Inflammatory macrophage treated with lipopolysaccharide for 1 hour (primary cell): ENCODE measurements at places on chromosomes 16 and 17.

- DNase-seq, result no peak
These were observed 24.9 kb downstream of the BAHCC1 start for GRCh38 chr17:81419886-81420768.

DNA sequence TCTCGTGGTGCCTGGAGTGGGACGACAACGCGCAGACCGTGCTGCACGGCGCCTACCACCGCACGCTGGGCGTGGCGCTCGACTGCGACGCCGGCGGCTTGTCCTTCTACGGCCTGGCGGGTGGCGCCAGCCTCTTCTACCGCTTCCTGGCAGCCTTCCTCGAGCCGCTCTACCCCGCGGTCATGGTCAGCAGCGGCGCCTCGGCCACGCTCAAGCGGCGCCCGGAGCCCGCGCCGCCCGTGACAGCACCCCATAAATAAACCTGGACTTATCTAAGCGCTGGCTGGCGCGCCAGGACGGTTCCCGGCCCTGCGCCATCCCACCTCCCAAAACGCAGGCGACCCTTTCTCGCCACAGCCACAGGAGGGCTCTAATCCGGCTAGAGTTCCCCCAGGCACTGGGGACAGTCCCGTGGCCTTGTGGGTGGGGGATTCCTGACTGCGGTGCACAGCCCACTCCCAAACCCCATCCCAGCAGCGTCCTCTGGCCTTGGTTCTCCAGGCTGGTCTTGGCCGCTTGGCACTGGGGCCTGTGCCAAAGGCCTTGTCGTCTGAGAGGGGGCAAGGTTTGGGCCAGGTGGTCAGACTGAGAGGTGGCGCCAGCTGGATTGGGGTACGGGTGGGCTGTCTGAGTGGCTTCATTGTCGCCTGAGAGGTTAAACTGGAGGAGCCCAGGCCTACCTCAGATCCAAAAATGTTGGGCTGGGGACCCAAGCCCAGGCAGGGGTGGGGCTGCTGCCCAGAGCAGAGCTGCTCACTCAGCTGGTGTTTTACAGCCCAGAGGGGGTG lies 10.1 kb upstream of the SLC16A5 start:
- peak; percentile 58 for DNase-seq

GRCh38 chr16:48105976-48106375 lies 49.8 kb downstream of the ABCC12 start:
- DNase-seq, result no peak

DNA sequence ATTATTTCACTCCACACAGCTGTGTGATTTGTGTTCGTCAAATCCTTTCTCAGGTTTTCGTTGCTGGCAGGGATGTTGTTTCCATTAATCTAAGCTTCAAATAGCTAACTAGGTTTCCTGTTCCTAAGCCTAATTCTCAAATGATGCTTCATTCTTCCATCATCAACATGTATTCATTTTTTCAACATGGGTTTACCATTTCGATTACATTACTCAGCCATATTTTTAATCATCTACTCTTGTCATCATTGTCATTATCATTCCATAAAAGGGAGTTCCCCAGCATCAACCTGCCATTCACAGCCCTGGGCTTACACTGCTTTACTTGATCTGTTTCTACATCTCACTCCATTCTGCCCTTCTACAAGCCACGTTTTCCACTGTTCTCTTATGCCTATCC lies 33.3 kb upstream of the ANKFN1 start:
- no peak for DNase-seq

GRCh38 chr17:5661491-5662125 lies 77.3 kb upstream of the NLRP1 start:
- DNase-seq, result no peak

- peak; percentile 56 for DNase-seq
These were observed 888 bp downstream of the ACSM5 start for GRCh38 chr16:20410121-20410723.

GRCh38 chr17:72338847-72339790 lies 218.3 kb downstream of the SOX9 start:
- no peak for DNase-seq

DNA sequence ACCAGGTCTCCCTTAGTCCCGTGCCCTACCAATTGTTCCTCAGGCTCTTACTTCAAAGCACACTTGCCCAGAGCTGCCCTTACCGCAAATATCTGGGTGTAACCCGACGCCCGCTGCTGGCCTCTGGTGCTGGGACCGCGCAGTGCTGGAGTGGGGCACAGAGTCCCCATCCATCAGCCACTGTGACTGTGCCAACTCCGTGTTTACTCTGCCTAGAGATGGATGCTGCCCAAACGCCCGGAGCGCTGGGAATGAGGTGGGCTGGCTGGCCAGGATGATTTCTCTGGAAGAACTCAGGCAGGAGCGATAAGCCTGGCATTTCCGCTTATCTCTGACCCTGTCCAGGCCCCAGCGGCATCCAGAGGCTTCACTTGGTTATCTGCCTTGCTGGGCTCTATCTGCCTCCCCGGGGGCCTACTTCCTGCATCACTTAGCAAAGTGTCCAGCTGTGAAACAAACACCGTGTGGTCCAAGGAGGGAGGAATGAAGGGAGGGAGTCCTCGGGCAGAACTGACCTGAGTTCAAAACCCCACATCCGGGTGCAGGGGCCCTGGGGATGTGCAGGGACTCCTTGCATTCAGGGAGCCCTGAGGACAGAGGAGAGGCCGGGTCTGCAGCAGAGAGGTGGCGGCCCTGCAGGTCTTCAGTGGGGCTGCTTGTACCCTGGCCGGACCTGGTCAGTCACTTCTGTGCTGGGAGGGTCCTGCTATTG lies 9.4 kb upstream of the MYLK3 start:
- no peak for DNase-seq

DNA sequence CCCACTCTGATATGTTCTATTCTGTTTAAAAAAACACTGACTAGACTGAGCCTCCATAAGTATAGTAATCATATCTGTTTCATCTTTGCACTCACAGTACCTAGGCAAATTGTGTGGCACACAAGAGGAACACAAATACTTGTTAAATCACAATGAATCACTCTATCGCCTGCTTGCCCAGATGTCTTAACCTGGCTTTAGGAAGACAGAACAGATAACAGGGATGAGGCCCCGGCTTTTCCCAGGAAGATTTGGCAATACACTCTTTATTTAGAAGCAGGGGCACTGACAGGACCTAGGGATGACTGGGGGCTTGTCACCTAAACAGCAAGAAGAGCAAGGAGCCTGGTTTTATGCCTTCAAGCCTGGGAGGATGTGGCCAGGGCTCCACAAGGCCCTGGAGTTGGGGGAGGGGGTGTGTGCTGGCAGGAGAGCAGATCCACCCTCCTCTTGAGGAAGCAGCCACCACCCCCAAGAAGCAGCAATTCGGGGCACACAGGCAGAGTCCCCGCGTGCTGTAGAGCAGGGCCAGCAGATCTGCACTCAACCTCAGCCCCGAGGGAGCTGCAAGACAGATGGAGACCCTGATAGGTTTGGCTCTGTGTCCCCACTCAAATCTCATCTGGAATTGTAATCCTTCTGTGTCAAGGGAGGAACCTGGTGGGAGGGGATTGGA lies 41.0 kb upstream of the KSR1 start:
- DNase-seq, result no peak

DNA sequence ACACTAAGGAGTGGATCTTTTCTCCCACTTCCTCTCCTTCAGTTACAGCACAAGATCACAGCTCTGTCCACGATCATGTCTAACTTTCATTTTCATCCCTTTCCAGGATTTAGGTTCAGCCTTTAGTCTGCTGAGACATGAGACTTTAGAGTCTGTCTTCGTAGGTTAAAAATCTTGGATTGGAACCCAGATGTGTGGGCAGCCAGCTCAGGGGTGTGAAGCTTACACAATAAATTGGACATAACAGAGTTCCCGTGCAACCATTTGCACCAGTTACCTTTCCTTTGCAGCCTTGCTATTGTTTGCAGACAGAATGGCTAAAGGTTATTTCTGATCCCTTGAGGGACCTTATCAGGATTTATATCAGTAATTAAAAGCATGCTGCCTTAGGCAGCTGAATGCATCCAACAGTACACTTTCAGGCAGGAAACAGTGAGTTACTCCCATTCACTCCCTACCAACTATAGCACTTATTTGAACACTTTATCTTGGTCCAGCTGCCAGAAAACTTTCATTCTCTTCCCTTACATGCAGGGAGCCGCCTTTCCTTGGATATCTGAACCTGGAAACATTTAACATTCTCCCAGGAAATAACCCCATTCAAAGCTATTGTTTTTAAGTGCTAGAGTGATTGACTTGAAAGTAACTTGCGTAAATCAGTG lies 87.3 kb downstream of the TMEM100 start:
- DNase-seq, result peak; percentile 11

- DNase-seq, result peak; percentile 57
These were observed 64.0 kb downstream of the MYO18A start for GRCh38 chr17:29115961-29116803.

DNA sequence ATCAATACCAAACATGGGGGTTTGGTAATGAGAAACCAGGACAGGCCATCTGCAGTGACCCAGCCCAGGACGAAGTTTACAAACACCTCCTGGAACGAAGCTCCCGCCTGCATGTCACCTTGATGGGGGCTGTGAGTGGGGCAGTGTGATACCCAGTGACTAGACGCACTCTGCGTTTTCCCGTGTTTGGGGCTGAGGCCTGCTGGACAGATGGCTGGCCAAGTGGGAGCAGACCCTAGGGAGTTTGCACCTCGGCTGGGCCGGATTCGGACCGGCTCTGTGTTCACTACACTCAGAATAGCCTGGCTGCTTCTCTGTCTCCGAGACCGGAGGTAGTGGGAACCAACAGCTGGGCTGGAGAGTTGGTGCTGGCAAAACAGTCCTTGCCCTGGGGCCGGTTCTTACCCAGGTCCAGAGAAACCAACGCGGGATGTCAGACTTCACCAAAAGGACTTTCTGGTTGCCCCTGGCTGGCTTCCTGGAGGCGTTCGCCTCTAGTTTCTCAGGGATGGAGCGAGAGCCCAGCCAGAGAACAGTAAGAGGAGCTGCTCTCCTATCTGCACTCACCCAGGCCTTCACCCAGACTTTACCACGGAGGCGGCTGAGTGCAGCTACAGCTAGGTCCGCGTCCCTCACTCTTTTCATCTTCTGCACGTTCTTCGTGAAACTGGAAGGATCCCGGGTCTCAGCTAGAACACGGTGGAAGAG lies 20.4 kb downstream of the CARHSP1 start:
- no peak for DNase-seq

DNA sequence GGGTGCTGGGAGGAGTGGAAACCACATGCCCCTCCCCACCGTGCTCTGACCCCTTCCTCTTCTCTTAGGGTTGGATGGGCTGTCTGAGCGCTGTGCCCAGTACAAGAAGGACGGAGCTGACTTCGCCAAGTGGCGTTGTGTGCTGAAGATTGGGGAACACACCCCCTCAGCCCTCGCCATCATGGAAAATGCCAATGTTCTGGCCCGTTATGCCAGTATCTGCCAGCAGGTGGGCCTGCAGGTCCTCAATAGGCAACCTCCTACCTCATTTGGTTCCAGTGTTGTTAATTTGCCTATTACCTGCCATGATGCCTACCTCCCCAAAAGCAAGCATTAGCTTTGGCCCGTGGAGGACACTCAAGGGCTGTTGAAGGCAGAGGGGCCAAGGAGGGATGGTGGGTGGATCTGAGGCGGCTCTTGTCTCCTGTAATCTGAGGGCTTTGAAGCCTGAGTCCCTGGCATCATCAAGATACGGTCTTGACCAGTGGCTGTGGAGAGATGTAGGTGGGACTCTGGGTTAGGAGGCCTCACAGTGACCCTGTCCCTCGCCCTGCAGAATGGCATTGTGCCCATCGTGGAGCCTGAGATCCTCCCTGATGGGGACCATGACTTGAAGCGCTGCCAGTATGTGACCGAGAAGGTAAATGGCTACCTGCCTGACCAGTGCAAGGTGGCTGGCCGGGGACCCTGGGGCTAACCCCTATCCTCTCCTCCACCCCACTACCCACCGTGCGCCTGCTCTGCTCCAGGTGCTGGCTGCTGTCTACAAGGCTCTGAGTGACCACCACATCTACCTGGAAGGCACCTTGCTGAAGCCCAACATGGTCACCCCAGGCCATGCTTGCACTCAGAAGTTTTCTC lies 3.4 kb downstream of the ALDOA start:
- DNase-seq, result peak; percentile 52

- DNase-seq, result peak; percentile 80
These were observed 773 bp downstream of the BLTP2 start for GRCh38 chr17:28643983-28644786.

DNA sequence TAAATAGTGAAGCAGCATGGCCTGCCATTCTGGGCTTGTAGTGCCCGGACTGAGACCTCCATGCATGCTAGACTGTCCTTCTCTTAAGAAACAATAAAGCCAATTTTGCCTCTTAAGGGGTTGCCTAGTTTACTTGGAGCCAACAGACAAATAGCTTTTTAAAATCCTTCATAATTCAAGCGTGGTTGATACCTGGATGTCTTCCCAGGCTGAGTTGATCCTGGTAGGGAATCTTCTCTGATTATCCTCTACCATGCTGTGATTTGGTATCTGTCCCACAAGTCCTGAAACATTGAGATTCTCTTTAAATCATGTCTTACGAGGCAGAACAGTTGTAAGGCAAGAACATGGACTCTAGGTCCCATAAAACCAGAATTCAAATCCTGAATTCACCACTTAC lies 359.6 kb upstream of the CCL2 start:
- no peak for DNase-seq

- DNase-seq, result no peak
These were observed 7.6 kb downstream of the CCDC102A start for GRCh38 chr16:57528499-57529390.

DNA sequence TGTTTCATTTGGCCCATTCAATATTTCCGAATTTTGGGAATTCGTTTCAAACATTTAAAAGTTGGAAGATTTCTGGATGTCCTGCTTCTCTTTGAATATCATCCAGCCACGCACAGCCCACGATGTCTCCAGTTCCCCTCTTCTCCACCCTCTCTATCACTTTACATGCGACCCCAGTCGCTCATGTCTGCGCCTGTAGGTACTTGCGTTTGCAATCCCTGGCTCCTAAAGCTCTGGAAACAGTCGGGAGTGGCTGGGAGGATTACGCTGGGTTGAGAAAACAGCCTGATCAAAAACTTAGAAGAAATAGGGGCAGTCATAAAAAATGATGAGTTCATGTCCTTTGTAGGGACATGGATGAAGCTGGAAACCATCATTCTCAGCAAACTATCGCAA lies 1.5 kb upstream of the SBK1 start:
- DNase-seq, result no peak

- peak; percentile 44 for DNase-seq
These were observed 143.8 kb upstream of the CRHR1 start for GRCh38 chr17:45640141-45640850.

GRCh38 chr17:83068641-83069570 lies 10.5 kb upstream of the METRNL start:
- no peak for DNase-seq

DNA sequence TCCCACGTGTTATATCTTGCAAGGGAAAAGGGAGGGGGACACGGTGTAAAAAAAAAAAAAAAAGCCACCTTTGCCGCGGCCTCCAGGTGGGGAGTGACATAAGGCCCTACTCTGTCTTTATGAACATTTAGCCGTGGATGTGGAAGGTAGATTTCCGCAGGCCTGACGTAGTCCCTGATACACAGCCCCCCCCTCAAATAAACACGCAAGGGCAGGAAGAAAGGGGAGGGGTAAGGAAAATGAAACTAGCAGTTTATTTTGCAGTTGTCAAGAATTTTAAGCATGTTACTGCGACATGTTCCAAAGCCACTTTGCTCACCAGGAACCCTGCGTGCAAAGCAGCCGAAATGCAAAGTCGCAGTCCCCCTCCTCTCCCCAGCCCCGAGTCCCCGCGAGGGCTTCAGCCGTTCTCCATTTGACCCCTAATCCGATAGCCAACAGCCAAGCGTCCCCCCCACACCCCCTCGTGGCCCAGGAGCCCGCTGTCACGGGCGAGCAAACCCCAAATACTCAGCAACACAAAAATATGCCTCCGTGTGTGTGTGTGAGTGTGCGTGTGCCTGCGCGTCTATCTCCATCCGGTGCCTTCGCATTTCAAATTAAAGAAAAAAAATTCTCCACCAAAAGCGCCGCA lies 1.2 kb downstream of the CBX4 start:
- no peak for DNase-seq

- peak; percentile 94 for DNase-seq
These were observed 17.0 kb downstream of the PRCD start for GRCh38 chr17:76556765-76557367.
